ENCODE measurements at places on chromosomes 5 and 9. TPM values are rescaled to one million over a fixed set of nuclear protein-coding genes. Genes with fewer than 3 reads are reported as not detected.
A peak's percentile ranks its signal among the peaks of the same experiment; 100 is the strongest.

DNA sequence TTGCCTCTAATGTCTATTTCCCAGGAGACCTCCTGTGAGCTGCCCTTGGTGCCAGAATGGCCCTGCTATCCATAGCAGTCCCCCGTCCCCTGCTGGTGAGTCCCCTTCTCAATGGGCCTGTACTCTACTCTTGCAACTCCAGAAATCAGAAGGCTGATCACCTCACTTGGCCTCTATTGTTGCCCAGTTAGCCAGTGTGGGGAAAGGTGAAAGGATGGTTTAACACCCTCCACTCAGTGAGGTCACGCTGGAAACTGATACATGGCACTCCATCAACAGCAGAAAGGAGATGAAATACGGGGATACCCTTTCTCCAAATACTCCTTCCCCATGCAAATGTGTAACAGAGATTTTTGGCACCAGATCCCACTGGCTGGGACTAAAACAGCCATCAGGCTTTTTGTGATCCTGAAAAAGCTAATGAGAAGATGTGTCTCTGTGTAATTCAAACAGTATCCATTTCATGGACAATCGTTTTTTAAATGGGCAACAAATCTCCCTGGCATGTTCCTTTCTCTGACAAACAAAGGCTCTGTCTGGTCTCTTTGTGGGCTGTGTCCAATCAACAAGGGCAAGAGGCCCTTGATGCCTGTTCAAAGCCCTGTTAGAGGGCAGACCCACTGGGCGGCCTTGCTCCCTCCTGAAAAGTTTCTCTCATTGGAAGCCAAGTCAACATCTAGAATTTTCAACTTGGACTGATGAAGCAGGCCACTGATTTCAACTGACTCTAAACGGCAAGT is 343.7 kb downstream of the SPOCK1 start:
- DNase-seq: no peak

GRCh38 chr5:72515211-72515610 is 8.0 kb upstream of the ZNF366 start:
- DNase-seq: no peak

GRCh38 chr5:137015540-137016116 is 483.5 kb downstream of the SPOCK1 start:
- no peak for DNase-seq

DNA sequence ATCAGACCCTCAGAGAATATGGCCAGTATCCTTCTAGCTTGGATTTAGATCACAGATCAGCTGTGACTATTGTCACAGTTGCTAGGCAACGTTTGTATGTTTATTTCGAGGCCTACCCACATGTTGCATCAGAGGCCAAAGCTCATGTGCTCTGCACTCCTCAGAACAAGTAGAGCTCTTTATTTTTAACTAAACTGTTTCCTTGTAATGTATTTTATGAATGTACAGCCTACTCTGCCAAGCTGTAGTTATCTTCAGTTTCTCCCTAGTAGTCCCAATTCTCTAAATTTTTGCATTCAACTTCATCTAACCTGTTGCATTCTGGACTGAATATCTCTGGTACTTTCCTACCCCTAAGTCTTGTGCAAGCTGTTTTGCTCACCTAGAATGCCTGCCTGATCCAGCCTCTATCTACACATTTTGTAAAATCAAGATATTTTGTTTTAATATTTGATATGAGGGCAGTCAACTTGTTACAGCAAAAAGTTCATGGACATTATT is 52.8 kb downstream of the CAST start:
- peak; percentile 30 for DNase-seq

- no peak for DNase-seq
Measured at GRCh38 chr5:103293099-103293498, 34.5 kb downstream of the MACIR start.

GRCh38 chr9:35954942-35955546 is 2.9 kb downstream of the OR2S2 start:
- no peak for DNase-seq

DNA sequence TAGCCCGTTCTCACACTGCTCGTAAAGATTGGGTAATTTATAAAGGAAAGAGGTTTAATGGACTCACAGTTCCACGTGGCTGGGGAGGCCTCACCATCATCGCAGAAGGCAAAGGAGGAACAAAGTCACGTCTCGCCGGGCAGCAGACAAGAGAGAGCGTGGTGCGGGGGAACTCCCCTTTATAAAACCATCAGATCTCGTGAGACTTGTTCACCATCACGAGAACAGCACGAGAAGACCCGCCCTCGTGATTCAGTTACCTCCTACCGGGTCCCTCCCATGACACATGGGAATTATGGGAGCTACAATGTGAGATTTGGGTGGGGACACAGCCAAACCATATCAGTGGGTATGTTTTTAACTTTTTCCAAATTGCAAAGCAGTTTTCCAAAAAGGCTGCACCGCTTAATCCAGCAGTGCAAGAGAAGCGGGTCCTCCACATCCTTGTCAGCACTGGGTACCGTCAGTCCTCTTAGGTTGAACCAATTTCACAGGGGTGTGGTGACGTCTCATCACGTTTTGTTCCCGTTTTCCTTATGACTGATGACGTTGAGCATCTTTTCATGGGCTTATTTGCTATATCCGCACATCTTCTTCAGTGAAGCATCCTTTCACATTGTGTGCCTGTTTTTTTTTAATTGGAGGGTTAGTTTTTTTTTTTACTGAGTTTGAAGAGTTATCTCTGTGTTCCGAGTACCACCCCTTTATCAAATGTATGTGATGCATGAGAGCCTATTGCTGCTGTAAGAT is 8.0 kb upstream of the FCN2 start:
- DNase-seq: no peak

- no peak for DNase-seq
Measured at GRCh38 chr5:35823347-35824098, 33.2 kb upstream of the IL7R start.

GRCh38 chr5:95848701-95849100 is 26.2 kb upstream of the GLRX start:
- no peak for DNase-seq

DNA sequence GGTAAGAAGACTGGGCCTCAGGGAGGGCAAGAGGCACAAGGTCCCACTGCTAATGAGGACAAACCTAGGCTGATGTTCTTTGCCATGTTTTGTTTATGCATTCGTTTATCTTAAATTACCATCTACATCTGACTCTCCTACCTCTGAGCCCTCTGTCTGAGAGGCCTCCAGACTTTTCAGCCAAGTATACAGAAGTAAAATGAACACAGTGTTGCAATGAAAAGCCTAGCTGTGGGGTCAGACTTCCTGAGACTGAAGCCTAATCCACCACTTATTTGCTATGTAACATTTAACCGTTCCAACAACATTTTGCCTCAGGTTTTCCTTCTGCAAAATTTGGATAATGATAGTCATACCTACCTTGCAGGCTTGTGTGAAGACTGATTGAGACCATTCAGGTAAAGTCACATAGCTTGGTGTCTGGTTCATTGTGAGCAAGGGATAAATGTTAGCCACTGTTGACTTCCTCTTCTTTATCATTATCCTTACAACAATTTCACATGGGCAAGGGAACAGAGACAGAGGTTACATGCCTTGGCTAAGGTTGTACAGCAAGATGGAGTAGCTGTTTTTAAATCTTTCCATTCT is 374.9 kb upstream of the CLINT1 start:
- no peak for DNase-seq

DNA sequence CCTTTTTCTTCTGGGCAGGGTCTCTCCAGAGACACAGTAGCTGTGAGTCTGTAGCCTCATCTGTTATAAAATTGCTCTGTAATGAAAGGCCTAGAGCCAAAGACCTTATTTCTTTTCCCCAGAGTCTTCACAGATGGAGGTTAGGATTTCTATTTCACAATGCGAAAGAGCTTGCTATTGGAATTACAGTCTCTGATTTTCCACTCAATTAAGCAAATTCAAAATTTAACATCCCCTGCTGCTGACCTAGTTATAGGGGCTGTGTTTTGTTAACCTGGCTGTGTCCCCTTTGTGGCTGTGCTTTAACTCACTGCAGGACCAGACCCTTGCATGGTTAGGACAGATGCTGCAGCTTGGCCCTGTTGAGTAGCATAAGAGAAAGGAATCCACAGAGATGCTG is 190.3 kb upstream of the NMUR2 start:
- DNase-seq: no peak

- no peak for DNase-seq
Measured at GRCh38 chr9:129223551-129224208, 45.6 kb upstream of the IER5L start.

- DNase-seq: no peak
Measured at GRCh38 chr9:89465726-89466308, 32.1 kb downstream of the SEMA4D start.

- no peak for DNase-seq
Measured at GRCh38 chr5:127562252-127562651, 44.8 kb downstream of the PRRC1 start.

GRCh38 chr9:673966-674526 is 167.5 kb upstream of the DMRT1 start:
- no peak for DNase-seq

DNA sequence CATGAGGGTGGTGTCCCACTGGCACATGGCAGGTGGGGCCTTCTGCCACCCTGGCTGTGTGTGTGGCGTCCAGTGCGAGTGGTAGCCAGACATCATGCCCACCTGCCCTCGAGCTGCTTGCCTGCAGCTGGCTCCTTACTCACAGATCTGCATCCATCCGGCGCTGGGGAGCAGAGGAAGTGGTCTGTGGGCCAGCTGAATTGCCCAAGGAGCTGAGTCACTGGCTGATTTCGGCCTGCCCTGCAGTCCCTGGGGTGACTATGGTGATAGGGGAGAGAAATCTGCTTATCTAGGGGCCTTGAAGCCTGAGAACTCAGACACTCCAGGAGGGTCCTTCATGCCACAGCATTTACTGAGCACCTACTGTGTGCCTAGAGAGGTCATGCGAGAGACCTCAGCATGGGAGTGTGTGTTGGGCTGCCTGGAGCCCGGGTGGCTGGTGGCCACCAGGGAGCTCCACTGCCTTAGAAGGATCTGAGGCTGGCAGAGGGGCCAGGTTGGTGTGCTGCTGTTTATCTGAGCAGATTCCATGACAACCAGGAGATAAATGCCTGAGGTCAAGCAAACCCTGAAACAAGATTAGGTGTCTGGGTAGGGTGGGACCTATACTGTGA is 57.1 kb downstream of the SLC22A5 start:
- peak; percentile 59 for DNase-seq

GRCh38 chr9:129898185-129898584 is 62.9 kb downstream of the USP20 start:
- no peak for DNase-seq

GRCh38 chr5:111706345-111706744 is 50.6 kb downstream of the NREP start:
- no peak for DNase-seq

GRCh38 chr9:34047864-34048726 is 592 bp downstream of the UBAP2 start:
- peak; percentile 36 for DNase-seq

- no peak for DNase-seq
Measured at GRCh38 chr5:89435347-89435746, 552.4 kb upstream of the MEF2C start.

DNA sequence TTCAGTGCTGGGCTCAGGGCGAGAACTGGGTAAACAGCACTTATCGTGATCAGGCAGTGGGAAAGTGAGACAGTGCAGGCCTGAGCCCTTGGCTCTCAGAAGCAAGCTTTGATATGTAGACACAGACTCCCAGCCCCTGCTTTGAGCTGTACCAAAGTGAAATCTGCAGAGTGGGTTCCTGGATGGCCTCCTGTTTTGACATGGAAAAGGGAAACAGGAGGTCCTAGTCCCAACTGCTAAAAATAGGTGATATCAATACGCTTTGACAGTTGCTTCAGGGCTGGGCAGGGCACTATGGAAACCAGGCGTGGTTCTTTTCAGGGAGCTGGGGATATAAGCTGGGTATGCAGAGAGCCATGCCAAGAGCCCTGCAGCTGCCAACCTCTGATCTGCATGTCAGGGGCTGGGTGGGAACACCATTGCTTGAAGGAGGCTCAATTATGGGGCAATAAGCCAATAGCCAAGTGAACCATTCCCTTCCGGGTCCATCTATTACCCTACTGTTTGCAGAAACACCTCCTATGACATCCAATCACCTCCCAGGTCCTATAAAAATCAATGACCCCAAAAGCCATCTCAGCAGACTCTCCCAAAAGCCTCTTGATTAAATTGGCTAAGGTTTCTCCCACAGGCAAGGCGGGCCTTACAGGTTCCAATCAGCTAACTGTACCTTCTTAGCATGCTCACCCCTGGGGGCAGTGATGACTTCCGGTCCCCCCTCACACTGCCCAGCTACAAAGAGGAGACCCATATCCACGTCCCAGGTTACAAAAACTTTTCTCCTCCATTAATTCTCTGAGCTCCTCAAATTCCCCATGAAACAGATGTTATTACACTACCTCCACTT is 45.8 kb downstream of the EPB41L4B start:
- DNase-seq: no peak

The NKD2 gene
- total RNA-seq: not detected

The SMIM33 gene
- total RNA-seq: not detected

The DND1 gene
- total RNA-seq: 1.2 TPM

The ASB6 gene
- total RNA-seq: 39.9 TPM

The IFNK gene
- not detected for total RNA-seq

The PDE6A gene
- total RNA-seq: not detected

The FOXD4L4 gene
- total RNA-seq: not detected

The GPX3 gene
- total RNA-seq: not detected

The PTGER4 gene
- 334 TPM for total RNA-seq

The C9orf153 gene
- 0.54 TPM for total RNA-seq

The CDH9 gene
- not detected for total RNA-seq

The TMEM203 gene
- total RNA-seq: 22.6 TPM

The ABLIM3 gene
- total RNA-seq: not detected

The PTPA gene
- 24.7 TPM for total RNA-seq

The MINAR2 gene
- not detected for total RNA-seq

The CYSTM1 gene
- 8.1 TPM for total RNA-seq

The IL4 gene
- total RNA-seq: not detected

Data from CD8-positive, alpha-beta T cell (primary cell).